ENCODE measurements at places on chromosomes 3 and 15.

GRCh38 chr15:52405856-52406255, 110.3 kb upstream of the MYO5C start:
- DNase-seq, result no peak

DNA sequence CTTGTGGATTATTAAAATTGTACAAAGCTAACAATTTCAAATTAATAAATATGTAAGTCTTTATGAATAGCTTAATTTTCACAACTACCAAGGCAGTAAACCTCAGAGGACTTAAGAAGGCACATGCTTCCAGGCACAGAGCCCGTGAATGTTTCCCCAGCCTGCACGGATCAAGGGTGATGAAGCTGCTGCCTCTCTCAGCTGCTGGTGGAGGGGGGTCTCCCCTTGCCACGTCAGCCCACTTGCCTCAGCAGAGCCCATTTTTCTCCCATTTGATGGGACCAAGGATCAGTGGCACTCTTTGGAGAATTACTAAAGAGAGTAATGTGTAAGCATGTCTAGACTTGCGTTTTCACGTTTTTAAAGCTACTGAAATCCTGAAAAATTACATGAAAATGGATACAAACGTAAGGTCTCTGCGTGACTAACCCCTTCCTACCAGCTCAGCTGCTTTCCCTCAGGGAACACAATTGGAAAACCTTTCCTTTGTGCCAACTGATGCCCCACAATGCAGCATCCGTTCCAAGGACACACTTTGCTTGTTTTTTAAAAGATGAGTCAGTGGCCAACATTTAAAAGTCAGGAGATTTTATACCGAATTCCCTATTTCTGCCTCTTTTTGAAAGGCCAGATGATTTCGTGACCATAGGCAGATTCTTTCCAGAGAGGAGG, 494.1 kb downstream of the GABRG3 start:
- no peak for DNase-seq

- no peak for DNase-seq
These were observed 1.1 kb upstream of the CFAP100 start for GRCh38 chr3:126393563-126393962.

GRCh38 chr15:64013179-64014062, 32.9 kb downstream of the DAPK2 start:
- DNase-seq, result peak; percentile 39

- DNase-seq, result no peak
These were observed 324.0 kb downstream of the GAP43 start for GRCh38 chr3:115947325-115947724.

DNA sequence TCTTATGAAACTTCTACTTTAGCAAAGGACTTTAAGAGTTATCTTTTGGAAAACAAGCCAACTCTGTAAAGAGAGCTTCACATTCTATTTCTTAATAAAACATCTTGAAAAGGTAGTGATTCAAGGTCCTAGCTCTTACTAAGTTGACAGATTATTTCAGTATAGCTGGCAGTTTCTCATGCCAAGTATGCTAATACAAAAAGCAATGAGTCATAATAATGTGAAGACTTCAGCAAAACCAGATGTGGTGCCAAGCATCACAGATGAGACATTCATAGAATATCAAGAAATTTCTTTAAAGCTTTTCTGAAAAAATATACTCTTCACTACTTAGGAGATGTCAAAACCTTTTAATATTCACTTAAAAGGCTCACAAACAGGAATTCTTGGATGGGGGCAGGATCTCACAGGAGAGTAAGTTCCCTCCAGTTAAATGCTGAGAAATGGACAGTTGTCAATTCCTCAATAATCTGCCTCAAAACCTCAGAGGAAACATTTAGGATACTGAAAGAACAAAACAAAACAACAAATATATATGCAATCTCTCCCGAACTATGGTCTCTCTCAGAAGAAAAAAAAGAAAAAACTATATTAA, 45.6 kb downstream of the DCBLD2 start:
- no peak for DNase-seq

- no peak for DNase-seq
These were observed 74.9 kb downstream of the ADCY5 start for GRCh38 chr3:123374016-123374415.

GRCh38 chr15:101156509-101157159, 95.2 kb downstream of the CHSY1 start:
- no peak for DNase-seq

GRCh38 chr3:107428051-107428858, 51.0 kb downstream of the CCDC54 start:
- no peak for DNase-seq

DNA sequence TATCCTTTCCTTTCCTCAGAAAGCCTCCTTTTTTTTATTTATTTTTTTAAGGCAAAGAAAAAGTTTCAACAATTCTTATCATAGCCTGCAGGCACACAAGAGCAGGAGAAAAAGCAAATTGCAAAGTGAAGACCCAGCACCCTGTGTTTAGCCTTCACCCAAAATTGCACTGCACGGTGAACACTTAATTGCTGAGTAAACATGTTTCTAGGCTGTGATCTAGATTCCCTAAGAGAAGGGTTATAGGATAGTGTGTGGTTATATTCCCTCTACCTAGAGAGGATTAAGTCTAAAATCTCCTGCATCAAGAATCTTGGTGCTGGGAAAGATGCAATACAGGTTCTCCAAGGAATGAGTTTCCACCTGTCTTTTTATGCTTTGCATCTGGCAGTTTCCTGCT, 70.2 kb upstream of the BFSP2 start:
- DNase-seq, result no peak

DNA sequence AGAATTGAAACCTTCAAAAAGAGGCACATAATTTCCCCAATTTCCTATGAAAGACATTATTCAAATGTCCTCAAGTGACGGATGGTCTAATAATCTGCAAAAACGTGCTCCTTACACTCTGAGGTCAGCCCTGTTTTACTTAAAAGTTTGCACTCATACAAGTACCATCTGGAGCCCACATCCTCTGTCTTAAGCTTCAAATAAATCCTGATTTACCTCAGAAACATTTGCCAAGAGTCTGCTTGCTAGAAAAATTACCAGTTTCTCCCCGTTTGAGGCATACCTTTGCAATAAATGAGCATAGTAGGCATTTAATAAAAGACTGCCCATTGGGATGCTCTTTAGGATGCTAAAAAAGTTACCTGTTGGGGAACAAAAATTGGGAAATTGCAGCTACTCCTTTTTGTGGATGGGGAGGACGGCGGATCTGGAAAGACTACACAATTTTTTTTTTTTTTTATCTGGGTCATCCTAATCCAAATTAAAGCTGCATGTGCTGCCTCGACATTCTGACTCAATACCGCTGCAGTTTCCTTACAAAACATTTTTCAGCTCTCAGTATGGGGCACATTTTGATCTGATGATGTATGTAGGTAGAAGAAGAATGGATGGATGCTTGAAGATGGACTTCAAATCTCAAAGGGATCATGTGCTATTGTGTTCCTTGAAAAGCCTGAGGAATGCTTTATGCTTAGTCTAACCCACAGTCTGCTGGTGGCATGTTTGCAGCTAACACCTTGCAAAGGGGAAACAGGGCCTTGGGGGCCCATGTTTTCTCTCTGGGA, 233.7 kb upstream of the ADAMTS9 start:
- DNase-seq, result no peak

DNA sequence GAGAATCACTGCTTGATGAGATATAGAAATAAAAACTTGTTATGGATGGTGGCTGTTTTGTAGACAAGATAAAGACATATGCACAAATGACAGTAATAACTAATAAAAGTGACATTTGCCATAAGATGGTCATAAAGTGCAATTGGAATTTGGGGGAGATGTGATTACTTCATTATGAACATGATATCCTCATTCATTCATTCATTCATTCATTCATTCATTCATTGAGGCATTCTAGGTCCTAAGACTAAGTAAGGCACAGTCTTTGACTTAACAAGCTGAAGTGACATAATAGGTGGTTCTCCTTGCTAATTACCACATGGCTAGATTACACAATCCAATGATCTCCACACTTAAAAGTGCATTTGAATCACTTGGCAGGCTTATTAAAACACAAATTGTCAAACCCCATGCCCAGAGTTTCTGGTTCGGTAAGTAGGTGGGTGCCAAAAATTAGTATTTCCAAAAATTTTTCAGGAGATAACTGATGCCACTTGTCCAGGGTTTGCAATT, 18.9 kb downstream of the RAP2B start:
- no peak for DNase-seq

DNA sequence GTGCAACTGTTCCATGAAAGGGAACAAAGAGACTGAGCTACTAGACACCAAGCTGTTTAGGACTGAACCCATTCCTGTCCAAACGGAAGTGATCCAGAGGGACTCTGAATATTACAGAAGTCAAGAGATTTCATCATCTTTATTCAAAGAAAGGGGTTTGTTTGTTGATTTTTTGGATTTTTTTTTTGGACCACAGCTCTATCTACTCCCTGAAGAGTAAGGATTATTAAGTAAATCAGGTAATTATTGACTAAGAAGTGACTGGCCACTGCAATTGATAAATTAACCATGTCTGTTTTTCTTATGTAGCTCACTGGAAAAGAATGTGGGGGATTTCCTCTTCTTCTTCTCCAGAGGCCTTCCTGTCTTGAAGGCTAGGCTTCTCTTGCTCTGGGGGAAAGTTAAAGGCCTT, 146.6 kb upstream of the TPM1 start:
- DNase-seq, result no peak

GRCh38 chr3:140207541-140207940, 272.6 kb downstream of the CLSTN2 start:
- DNase-seq, result no peak

DNA sequence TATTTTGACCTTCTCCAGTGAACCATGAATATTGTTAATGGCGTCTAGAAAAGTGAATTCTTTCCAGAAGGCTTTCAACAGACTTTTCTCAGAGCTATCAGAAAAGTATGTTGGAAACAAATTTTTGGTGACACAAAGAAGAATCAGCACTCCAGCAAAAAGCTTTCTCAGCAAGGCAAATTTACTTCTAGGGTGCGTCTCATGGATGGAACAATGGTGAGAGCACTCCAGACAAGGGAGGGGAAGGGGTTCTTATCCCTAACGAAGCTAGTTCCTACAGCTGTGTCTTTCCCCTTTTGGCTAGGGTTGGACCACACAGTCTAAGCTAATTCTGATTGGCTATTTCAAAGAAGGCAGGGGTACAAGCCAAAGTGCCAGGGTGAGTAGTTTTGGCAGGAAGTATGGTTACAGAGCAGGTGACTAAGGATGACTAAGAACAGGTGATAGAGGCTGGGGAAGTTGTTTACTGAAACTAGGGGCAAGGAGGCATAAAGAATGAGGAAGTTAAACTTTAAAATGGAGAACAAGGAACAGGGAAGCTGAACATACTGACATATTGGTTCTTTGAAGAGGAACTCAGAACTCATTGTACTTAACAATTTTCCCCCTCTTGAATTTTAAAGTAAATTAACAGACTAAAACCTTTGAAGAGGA, 959.8 kb downstream of the NAALADL2 start:
- DNase-seq, result no peak

- peak; percentile 45 for DNase-seq
These were observed 91.5 kb upstream of the CHD2 start for GRCh38 chr15:92808598-92809063.

- DNase-seq, result no peak
These were observed 58.7 kb upstream of the ACAN start for GRCh38 chr15:88744548-88745020.

GRCh38 chr3:165712382-165712781, 124.8 kb downstream of the BCHE start:
- no peak for DNase-seq

DNA sequence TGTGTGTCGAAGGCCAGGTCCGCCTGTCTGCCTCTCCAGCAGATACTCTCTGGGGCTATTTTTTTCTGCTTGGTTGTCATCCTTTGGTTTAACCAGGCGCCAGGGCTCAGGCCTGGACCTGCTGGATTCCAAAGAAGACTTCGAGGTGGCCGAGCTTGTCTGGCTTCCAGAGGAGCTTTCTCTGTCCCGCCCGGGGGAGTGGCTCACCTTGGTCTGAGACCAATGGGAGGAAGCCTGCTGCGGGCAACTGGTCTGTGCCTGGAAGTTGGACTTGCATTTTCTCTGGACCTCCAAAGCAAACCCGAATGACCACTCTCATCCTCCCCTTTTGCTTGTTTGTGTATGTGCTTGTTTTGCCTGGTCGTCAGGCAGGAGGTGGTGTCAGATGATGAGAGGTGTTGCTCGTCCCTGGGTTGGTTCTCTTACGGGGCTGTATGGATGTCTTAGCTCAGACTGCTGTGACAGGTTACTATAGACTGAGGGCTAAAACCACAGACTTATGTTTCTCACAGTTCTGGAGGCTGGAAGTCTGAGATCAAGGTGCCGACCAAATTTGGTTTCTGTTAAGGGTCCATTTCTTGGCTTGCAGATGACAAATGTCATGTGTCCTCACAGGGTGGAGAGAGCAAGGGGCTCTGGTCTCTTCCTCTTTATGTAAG, 19.3 kb downstream of the IGF1R start:
- DNase-seq, result no peak

DNA sequence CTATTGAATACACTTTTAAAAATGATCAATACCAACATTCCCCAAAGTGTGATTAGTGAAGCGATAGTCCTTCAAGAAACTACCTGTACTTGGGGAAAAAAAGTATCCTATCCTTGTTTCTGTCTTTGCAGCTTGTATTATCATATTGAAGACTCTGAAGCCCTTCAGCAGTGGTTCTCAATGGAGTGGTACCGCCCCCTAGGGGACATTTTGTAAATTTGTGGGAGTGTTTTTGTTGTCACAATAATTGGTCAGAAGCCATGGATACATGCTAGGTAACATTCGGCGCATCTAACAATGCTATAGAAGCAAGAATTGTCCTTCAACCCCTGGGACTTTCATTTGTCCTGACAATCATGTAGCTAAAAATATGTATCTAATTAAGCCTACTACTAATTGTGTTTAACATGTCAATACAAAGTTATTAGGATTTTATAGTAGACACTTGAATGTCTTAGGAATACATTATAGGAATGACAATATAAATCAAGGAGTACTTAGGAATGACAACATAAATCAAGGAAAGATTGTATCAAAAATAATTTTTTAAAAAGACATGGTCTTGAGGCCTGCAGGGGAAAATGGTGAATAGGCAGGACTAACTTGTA, 53.7 kb downstream of the NMD3 start:
- DNase-seq, result peak; percentile 69

GRCh38 chr3:100257586-100257985, 3.2 kb upstream of the TBC1D23 start:
- no peak for DNase-seq

DNA sequence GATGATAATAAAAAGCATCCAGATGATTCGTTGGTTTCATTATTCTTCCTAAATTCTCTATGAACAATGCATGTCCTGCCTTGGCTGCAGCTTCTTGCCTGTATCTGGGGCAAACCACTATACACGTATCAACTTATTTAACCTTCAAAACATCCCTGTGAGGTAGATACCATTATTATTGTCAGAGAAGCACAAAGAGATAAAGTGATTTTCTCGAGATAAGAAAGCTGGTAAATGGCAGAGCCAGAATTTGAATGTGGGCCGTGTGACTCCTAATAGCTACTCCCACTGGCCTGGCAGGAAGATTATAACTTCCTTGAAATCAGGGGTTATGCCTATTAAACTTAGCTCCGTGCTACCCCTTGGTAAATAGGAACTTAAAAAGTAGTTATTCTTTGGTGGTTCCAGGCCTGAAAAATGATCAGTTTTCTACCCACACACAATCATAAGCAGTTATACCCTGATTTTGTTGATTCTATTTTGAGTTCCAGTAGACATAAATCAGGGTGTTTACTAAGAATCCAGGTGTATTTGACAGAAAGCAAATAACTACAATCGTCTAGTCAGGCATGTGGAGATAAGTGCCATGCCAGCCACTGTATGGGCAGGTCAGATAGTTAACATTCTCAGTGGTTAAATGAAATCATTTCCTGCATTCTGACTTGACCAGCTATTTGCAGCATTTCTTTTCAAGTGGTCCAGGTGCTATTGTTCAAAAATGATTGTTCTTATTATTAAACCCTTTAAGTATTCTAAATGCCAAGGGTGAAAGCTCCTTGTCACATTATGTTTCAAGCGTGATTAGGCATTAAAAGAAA, 99.2 kb upstream of the LRRN1 start:
- no peak for DNase-seq
